DMS53 (cell line): ENCODE measurements at places on chromosomes 11 and 22.

GRCh38 chr11:20654038-20654437, 15.3 kb upstream of the NELL1 start:
- no peak for DNase-seq

- peak; percentile 85 for DNase-seq
Observed at GRCh38 chr11:82843057-82843795, 57.0 kb downstream of the PRCP start.

GRCh38 chr22:31695423-31695822, 33.4 kb upstream of the PISD start:
- DNase-seq = no peak

- peak; percentile 17 for DNase-seq
Observed at GRCh38 chr11:31887180-31887579, 76.1 kb upstream of the PAX6 start.

DNA sequence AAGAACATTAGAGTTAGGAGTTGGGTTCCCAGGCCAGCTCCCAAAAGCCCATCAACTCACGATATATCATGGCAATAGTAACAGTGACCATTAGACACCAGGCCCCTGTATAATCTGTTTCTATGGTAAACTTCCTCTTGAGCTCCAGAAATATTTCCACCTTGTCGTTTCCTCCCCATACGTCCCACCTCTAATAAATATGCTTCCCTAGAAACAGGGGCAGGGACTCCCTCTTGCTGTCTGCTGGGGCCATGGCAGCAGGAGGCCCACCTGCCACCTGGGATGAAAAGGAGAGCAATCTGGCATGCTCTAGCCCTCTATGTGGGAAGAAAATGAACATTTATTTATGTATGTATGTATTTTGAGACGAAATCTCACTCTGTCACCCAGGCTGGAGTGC, 32.2 kb upstream of the AMOTL1 start:
- no peak for DNase-seq

DNA sequence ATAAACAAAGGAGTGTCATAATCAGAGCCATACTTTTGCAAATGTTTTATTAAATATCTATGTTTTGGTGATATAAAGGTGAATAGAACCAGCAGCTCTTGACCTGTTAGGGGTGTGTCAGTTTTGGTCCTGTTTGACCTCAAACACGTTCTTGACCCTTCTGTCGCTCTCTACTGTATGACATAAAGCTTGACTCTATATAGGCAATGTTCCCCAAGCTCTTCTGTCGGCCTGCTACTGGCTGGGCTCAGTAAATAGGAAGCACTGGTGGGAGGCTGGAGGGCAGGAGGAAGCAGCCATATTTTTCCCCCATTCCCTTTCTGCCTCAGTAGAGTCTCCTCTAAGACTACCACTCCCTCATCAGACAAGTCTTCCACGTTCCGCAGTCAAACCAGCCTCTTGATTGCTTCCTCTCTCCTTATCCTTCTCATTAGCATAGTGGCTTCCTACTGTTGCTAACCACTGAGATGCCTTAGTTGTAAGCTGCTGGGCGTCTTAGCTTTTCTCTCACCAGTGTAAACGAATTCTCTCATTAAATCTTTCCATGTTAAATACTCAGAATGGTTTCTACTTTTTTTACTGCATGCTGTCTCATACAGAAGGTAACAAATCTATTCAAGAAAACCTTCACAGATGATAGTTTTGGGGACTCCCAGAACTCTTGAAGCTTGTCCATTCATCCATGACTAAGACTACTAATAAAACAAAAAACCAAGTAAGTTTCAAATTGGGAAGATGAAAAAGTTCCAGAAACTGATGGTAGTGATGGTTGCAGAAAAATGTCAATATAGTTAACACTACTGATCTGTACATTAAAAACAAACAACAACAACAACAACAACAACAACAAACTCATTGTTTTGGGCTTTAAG, 3.3 kb downstream of the NPAT start:
- DNase-seq = no peak

DNA sequence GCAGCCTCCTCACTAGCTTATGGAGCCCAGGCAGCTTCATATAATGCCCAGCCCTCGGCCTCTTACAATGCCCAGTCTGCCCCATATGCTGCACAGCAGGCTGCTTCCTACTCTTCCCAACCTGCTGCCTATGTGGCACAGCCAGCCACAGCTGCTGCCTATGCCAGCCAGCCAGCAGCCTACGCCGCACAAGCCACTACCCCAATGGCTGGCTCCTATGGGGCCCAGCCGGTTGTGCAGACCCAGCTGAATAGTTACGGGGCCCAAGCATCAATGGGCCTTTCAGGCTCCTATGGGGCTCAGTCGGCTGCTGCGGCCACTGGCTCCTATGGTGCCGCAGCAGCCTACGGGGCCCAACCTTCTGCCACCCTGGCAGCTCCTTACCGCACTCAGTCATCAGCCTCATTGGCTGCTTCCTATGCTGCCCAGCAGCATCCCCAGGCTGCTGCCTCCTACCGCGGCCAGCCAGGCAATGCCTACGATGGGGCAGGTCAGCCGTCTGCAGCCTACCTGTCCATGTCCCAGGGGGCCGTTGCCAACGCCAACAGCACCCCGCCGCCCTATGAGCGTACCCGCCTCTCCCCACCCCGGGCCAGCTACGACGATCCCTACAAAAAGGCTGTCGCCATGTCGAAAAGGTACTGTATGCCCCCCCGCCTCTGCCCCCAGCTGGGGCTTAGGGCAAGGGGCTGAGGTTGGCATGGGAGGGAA, 8.8 kb downstream of the RBM14 start:
- no peak for DNase-seq
